Activated CD8-positive, alpha-beta memory T cell treated with anti-CD3 and anti-CD28 coated beads, Interleukin-2, amount 10 ng/mL, durations not matched to agents 7 days and 5 days (primary cell): ENCODE measurements at places on chromosomes 1 and 21.

DNA sequence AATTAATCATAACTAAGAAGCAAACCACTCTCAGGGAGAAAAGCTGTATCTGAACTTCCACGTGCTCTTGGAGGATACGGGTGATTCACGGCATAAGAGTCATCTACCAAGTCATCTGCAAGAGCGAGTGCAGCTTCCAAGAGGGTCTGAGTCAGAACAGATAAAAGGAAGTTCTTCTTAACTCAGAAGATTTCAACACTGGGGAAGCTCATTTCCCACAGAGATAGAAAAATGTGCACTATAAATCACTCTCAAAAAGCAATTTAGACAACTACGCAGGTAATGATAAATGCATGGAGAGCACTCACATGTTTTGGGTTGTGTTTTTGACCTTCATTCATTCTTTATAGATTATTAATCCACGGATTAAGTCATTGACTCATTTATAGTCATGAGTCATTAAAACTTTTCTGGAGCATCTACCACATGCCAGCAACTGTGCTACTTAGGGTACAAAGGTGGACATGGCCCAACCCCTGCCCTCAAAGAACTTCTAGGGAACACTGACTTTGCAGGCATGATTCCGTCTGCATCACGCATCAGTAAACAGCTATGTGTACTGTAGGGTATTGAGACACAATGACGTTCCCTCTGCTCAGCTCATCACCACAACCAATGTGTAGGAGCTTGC is 20.8 kb downstream of the KCNJ15 start:
- H3K36me3 ChIP-seq = no peaks in the 10 kb centered on the region
- H3K27me3 ChIP-seq = peaks cover 8% of the 10 kb centered on the region
- H3K4me3 ChIP-seq = no peak overlapping the region
- H3K4me1 ChIP-seq = no peaks in the 10 kb centered on the region
- no peak for DNase-seq

DNA sequence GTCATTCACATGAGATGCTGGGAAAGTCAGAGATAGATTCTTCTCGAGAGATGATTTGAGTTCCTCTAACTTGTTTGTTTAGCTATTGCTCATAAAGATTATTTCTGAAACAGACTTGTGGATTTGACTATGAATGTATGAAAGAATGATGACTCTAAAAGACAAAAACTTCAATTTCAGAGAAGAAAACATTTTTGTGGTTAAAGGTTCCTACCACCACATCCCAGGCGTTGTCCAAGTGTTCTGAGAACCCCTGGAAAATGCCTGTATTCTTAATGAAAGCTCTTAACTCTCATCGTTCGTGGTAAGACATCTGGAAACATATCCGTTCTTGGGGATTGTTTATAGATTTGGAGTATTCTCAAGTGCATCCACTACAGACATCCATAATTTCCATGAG is 228.7 kb downstream of the BARHL2 start:
- no peaks in the 10 kb centered on the region for H3K27me3 ChIP-seq
- no peak overlapping the region for H3K27ac ChIP-seq
- H3K4me3 ChIP-seq = no peak overlapping the region
- no peaks in the 10 kb centered on the region for H3K36me3 ChIP-seq
- no peak for DNase-seq
- no peaks in the 10 kb centered on the region for H3K4me1 ChIP-seq

DNA sequence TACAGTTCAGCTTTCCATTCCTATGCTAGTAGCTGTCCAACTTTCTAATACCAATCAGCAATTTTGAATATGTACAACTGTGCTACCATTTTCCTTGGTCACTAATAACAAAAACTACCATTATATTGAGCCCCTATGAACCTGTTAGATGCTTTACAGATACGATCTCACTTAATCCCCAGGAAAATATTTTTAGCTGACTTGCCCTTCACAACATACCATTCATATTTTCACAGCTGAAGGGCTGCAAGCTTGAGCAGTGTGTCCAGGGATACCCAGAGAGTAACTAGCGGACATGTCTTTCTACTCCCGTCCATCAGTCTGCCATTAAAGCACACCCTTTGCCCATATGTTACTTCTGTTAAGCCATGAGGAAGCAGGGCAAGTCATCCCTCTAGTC is 140.5 kb downstream of the SPATA46 start:
- DNase-seq = no peak
- H3K4me3 ChIP-seq = no peak overlapping the region
- peaks cover 20% of the 10 kb centered on the region for H3K27me3 ChIP-seq

- peaks cover 12% of the 10 kb centered on the region for H3K4me1 ChIP-seq
- peaks cover 9% of the 10 kb centered on the region for H3K36me3 ChIP-seq
- DNase-seq = peak; percentile 28
- peaks cover 23% of the 10 kb centered on the region for H3K27me3 ChIP-seq
- no peak overlapping the region for H3K4me3 ChIP-seq
Observed at GRCh38 chr21:42012344-42012743, 2.2 kb upstream of the ZBTB21 start.

- H3K4me1 ChIP-seq = no peaks in the 10 kb centered on the region
- no peaks in the 10 kb centered on the region for H3K36me3 ChIP-seq
- DNase-seq = no peak
- H3K27ac ChIP-seq = no peak overlapping the region
- peaks cover under 1% of the 10 kb centered on the region for H3K27me3 ChIP-seq
Observed at GRCh38 chr21:17402937-17403336, 109.9 kb upstream of the CXADR start.

DNA sequence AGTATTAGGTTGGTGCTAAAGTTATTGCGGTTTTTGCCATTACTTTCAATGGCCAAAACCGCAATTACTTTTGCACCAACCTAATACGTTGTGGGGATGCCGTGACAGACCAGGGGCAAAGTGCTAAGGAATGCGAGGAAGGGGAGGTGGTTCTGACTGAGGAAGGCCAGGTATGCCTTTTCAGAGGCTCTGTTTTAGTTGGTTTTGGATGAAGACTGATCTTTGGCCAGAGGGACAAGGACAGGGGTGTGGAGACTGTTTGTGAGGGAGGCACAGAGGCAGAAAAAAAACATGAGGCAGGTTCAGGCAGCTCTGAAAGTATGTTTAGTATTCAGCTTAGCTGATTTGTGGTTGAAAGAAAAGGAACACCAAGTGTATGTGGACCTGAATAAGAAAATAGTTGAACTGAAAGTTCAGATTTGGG is 358.2 kb downstream of the RPS6KC1 start:
- H3K27ac ChIP-seq = no peak overlapping the region
- H3K36me3 ChIP-seq = no peaks in the 10 kb centered on the region
- no peak for DNase-seq
- no peak overlapping the region for H3K4me3 ChIP-seq
- no peaks in the 10 kb centered on the region for H3K27me3 ChIP-seq
- H3K4me1 ChIP-seq = no peaks in the 10 kb centered on the region

- no peaks in the 10 kb centered on the region for H3K36me3 ChIP-seq
- H3K4me3 ChIP-seq = no peak overlapping the region
- H3K4me1 ChIP-seq = no peaks in the 10 kb centered on the region
- no peaks in the 10 kb centered on the region for H3K27me3 ChIP-seq
Observed at GRCh38 chr1:241063276-241063675, 293.7 kb downstream of the RGS7 start.

GRCh38 chr1:234961456-234962339 is 166.9 kb downstream of the TOMM20 start:
- H3K27me3 ChIP-seq = no peaks in the 10 kb centered on the region
- peaks cover 71% of the 10 kb centered on the region for H3K4me1 ChIP-seq

GRCh38 chr1:46477153-46477929 is 12.3 kb upstream of the DMBX1 start:
- no peaks in the 10 kb centered on the region for H3K4me1 ChIP-seq
- peak; percentile 81 for DNase-seq
- H3K27ac ChIP-seq = no peak overlapping the region
- no peak overlapping the region for H3K4me3 ChIP-seq
- H3K27me3 ChIP-seq = peaks cover 41% of the 10 kb centered on the region

DNA sequence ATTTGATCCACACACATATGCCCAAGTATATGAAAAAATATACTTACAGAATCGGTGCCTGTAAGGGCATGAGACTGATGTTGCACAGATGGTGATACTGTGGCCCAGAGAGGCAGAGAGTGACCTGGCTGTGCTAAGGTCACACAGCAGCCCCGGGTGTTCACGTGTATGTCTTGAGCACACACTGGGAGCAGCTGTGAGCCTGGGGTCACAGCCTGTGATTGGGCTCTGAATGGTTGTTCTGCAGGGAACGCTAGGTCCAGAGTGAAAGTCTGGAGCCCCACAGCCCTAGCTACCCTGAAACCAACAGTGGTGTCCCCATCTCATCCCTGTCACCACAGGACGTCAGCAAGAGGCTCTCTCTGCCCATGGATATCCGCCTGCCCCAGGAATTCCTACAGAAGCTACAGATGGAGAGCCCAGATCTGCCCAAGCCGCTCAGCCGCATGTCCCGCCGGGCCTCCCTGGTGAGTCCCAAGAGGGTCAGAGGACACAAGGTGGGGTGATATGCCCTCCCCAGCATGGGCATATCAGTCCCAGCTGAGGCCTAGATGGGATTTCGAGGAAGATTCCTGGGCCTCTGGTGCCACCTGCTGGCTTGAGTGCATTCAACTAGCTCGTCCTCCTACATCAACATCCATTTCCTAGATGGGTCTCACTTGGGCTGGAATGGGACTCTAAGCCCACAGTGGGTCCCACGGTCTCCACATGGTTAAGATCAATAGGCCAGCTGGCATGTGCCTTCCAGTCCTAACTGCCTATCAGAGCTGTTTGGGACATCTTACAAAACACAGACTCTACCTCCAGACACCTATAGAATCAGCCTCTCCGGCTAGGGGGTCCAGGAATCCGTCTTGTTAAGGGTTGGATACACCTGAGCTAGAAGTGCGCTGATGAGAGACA is 19.7 kb downstream of the CDK18 start:
- no peak overlapping the region for H3K27ac ChIP-seq
- peak; percentile 79 for DNase-seq
- no peaks in the 10 kb centered on the region for H3K36me3 ChIP-seq
- no peak overlapping the region for H3K4me3 ChIP-seq

DNA sequence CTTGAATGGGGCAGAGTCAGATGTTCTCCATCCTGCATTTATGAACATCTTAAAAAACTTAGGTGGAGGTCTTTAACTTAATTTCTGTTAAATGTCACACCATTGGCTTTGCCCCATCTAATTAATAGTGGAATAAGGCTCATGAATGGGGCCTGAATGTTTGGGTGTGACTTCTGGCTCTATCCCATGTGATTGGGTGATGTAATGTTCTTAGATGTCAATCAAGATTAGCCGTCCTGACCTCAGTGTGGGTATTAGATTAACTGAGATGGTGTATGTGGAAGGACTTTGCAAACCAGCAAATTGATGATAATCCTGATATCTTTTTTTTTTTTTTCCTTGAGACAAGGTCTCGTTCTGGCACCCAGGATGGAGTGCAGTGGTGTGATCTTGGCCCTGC is 38.1 kb downstream of the C1orf21 start:
- no peaks in the 10 kb centered on the region for H3K36me3 ChIP-seq
- H3K4me3 ChIP-seq = no peak overlapping the region
- no peaks in the 10 kb centered on the region for H3K4me1 ChIP-seq
- no peak for DNase-seq
- no peaks in the 10 kb centered on the region for H3K27me3 ChIP-seq

DNA sequence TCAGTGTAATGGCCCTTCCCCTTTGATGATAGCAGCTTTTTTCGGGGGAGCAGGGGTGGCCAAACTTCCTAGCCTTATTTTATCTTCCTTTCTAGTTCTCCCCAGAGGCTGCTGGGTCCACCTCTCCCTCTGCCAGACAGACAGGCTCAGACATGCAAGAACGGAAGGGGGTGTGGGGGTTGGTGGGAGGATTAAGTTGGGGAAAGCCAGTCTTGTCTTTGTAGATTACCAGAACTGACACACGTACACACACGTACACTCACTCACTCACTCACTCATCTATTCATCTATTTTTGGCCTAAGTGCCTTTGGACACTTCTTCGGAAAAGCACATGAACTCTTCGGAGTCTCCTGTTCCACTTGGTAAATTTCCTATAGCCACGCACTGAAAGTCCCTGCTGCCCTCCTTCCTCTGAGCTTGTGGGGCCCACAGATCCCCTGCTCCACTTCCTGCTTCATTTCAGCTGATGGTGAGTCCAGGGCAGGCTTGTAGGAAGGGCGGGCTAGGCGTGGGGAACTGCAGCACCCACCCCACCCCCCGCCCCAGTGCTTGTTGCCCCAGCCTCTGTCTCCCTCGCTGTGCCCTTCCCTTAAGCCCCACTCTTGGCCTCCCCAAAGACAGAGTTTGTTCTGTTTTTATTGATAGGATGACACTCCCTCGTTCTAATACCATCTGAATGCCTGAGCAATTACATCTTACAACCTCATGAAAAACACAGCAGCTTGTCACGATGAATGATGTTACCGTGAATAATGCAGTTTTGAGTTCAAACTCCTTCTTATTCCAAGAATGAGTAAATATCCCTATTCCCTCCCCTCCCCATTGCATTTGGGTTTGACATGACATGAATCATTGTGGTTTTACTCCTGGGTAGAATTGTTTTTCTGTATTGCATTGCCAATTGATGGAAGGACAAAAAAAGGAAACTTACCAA is 60.7 kb upstream of the ATP5PO start:
- H3K27ac ChIP-seq = peak overlapping the region; percentile 97
- H3K4me1 ChIP-seq = peaks cover 86% of the 10 kb centered on the region
- peak; percentile 72 for DNase-seq

GRCh38 chr1:155657463-155657862 is 31.1 kb downstream of the YY1AP1 start:
- peaks cover 46% of the 10 kb centered on the region for H3K36me3 ChIP-seq
- no peak overlapping the region for H3K4me3 ChIP-seq
- no peak overlapping the region for H3K27ac ChIP-seq
- peaks cover 10% of the 10 kb centered on the region for H3K27me3 ChIP-seq
- no peaks in the 10 kb centered on the region for H3K4me1 ChIP-seq

DNA sequence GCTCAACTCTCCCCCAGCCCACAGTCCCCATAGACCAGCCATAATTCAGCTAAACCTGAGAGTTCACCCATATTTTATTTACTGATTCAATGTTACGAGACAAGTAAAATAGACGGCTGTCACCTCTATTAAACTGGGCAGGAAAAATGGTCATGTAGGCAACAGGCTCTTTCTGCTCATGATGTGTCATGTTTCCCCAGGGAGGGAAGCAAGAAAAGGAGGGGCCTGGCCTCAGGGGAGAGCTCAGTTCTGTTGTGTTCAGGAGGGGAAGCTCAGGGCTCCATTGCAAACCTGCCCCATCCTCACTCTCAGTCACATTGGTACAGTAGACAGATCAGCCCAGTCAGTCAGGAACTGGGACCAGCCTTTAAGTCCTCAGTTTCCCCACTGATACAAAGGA is 12.8 kb downstream of the GRIK3 start:
- H3K4me3 ChIP-seq = no peak overlapping the region
- no peaks in the 10 kb centered on the region for H3K36me3 ChIP-seq
- no peak for DNase-seq
- H3K4me1 ChIP-seq = no peaks in the 10 kb centered on the region
